Activated naive CD8-positive, alpha-beta T cell treated with anti-CD3 and anti-CD28 coated beads, Interleukin-2, amount 10 ng/mL, durations not matched to agents 7 days and 5 days (primary cell): ENCODE measurements at places on chromosomes 4 and X.

GRCh38 chr4:7801001-7801400, 138.7 kb downstream of the AFAP1 start:
- DNase-seq, result no peak

- DNase-seq, result no peak
Measured at GRCh38 chr4:140130677-140131076, 23.3 kb downstream of the MAML3 start.

- DNase-seq, result no peak
Measured at GRCh38 chrX:30141966-30142365, 73.4 kb upstream of the MAGEB2 start.

DNA sequence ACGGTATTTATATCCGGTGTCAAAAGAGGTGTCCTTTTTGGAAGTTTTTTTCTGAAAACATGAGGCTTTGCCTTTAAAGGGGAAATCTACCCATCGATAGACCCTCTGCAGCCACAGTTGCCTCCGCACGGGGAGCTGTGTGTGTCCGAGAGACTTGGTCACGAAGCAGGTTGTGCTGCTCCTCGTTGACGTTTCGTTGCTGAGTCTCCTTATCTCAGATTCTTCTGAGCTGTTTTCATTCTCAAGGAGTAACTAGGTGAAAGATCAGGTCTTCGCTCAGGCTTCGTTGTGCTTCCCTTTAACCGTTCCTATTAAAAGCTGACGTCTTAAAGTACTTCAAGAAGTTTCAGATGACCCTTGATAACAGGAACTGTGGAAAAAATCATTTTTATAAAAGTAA, 23.8 kb downstream of the TRMT44 start:
- no peak for DNase-seq

DNA sequence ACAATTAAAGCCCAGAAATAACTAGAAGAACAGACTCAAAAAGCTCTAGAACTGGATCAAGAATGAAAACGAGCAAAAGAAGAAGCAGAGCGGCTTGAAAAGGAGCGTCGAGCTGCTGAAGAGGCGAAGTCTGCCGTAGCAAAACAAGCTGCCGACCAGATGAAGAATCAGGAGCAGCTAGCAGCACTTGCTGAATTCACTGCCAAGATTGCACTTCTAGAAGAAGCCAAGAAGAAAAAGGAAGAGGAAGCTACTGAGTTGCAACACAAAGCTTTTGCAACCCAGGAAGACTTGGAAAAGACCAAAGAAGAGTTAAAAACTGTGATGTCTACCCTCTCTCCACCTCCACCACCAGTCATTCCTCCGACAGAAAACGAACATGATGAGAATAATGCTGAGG, 56.1 kb upstream of the PPP4R3C start:
- DNase-seq, result no peak

DNA sequence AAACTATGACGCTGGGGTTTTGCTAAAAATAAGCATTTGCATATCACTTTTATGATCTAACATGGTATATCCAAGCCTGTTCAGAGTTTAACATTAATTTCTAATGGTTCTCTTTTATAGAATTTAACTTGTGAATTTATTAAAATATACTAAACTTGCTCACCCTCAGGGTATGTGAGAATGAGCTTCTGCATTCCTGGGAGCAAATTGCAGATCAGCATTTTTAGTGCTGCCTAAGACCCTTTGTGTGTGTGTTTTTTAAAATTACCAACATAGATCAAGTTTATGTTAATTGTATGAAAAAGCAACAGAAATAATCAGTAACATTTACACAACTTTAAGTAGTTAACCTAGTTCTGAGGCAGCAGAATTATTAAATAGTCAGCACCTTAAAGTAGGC, 218.0 kb upstream of the AGA start:
- DNase-seq, result no peak

- DNase-seq, result no peak
Measured at GRCh38 chr4:176622251-176622948, 170.3 kb downstream of the VEGFC start.

DNA sequence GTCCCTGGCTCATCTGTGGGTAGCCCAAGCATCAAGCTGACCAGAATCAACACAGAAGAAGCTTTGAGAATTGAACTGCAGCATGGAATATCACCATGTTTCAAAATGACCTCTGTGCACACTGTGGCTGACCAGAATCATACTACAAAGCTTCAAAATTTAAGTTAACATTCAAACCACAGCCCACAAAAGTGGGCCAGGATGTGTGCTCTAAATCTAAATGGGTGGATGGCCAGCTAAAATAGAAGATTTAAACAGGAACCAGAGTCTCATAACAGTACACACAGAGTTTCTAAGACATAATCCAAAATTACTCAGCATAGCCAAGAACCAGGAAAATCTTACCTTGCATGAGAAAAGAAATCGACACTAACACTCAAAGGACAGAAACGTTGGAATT, 46.1 kb downstream of the KLF3 start:
- DNase-seq, result no peak

DNA sequence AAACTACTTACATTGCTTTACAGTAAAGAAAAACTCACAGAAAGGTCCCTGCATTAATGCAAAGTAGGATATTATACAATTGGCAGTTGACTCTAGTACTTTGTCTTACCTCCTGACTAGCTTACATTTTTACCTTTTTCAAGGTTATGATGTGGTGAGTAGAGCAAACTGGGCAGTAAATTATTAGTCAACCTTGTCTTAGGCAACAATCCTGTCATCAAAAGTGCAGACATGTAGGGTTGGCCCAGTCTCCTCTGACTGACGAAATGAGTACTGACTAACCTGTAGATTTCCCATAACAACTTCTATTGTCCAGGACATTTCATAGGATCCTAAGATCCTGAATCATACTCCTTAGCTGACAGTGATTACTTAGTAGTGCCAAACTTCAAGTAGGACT, 142.0 kb upstream of the NUDT6 start:
- no peak for DNase-seq

- DNase-seq, result no peak
Measured at GRCh38 chr4:159420162-159421057, 317.5 kb downstream of the RAPGEF2 start.

GRCh38 chr4:120814886-120815285, 107.6 kb downstream of the PRDM5 start:
- no peak for DNase-seq

DNA sequence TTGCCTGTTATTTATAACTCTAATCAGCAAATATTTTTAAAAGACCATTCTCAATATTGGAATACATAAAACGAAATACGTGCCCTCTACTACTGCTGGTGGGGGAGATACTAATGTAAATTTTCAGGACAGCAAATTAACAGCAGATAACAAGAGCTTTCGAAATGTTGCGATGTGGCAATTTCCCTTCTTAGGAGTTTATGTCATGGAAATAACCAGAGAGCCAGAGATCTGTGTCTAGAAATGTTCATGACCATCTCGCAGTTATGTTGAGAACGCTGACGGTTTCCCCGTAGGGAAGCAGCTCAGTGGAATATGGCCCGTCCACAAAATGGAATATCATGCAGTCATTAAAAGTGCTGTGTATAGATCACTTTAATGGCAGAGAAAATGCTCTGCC, 238.4 kb upstream of the PSAPL1 start:
- DNase-seq, result no peak

DNA sequence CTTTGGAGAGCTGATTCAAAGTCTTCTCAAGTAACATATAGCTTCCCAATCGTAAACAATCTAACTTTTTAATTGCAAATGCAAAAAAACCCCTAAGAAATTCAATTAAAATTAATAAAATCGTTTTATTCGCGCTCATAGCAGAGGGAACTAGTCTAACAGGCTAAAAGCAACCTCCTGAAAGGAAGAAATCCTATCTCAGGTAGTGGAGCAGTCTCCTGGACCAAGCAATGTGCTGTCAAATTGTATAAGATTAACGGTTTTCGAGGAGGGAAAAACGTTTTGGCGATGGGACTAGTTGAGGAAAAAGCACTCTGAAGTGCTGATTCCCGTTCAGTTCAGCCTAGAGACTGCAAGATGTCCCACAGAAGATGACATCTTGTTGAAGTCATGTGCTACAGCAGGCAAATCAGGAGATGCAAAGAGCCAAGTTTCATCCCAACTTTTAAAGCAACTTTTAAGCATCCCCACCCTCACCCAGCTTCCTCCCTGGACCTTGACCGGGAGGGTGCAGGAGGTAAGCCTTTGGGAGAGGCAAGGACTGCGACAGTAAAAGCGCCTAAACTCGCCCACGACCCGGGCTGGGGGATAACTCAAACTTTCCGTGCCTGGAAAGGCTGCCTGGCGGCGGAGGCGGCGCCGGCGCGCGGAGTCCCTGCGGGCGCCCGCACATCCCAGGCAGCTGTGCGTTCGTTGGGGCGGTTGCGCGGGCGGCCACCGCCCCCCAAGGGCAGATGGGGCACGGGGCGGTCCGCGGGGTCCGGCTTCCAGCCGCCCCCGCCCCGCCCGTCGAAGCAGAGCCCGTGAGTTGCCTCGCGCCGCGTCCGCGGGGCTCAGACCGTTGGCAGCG, 784 bp downstream of the MAP7D3 start:
- peak; percentile 45 for DNase-seq

DNA sequence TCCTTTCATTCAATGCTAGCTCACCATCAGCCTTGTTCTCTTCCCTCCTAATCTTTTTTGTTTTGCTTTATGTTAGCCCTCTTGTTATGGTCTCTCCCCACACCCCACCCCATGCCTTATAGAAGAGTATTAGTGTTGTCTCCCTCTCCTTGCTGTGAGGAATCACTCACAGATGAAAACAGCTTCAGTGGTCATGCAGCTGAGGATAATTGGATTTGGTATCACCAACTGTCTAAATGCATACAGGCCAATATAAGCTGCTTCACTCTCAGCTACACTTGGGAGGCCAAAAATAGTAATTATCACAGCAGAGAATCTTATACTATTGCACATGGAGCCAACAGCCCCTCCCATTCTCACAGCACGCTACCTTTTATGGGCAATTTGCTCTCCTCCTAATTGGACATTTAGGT, 494.6 kb upstream of the FAM241A start:
- no peak for DNase-seq

- DNase-seq, result no peak
Measured at GRCh38 chr4:76498550-76498949, 63.5 kb downstream of the SHROOM3 start.

DNA sequence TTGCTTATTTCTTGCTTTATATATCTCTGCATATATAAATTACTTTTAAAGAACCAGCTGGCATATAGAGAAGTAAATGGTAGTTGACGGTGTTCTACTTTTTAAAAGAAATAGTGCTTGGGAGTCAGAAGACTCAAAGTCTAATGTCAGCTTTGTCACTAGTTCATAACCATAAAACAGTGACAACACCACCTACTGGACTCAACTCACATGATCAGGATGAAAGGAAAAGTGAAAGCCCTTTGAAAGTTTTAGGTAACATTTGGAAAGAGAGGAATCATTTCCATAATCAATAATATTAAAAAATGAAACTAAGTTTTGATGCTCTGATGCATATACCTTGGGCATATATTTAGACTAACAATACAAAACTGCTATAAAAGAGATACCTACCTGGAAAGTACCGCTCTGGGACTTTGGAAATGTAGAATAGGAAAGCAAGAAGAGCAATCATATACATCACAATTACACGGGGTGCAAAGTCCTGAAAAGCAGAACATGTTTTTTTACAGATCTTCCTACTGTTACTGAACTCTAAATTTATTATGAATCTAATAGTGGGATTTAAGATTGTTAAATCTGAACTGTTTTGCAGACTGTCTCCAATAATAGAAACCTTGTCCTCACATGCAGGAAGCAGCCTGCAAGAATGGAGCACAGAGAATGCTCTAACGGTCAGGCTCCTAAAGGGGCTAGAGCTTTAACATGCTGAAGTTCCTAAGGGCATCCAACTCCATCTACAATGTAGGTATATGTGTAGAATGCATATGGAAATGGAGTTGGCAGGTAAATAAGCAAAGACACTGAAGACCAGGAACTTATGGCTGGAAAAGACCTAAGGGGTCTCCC, 15.6 kb downstream of the PAQR3 start:
- DNase-seq, result no peak

DNA sequence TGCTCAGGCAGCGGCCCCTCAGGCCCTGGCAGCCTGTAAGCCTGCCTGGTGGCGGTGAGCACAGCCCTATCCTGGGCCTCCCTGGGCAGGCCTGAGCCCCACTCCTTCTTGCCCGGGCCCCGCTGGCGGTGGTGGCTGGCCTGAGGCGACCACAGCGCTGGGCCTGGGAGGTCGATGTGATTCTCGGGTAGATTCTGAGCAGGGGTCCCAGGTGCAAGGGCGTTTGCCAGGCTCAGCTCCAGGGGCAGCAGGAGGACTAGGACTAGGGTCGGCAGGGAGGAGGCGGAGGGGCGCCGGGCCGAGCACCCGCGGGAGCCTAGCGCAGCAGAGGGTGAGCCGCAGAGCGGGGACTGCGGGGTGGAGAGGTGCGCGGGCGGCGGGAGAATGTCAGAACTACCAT, 17.0 kb downstream of the FAM9A start:
- no peak for DNase-seq

DNA sequence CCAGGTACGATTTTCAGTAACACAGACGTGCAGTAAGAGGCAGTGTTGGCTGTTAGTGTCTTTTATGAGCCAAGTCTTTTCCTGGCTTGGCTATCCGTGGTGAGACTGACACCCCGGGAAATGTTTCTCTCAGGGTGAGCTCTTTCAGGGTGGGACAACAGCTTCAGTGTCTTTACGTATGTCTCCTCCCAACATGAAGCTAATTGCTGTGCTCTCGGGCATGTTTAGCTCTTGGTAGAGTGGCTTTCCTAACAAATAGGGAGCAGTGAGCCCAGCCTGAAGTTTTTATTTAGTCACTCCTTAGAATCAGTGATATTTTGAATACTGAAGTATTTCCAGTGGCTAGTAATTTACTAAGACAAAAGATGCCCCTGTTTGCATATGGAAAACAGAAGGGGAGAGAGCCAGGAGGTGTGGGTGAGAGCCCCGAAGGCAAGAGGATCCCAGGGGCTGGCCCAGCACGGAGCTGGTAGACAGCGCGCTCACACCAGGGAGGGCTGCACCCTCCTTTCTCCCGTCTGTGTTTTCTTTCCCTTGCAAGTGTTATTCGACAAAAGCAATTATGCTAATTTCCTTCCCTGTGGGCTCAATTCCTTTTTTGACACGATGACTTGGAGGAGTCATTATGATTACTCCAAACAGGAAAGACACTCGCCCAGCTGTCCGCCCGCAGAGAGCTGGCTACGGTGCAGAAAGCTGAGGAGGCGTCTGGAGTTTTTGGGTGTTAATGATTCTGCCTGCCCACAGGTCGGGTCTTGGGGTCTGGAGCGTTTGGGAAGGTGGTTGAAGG, 47.7 kb downstream of the PDGFRA start:
- DNase-seq, result no peak

DNA sequence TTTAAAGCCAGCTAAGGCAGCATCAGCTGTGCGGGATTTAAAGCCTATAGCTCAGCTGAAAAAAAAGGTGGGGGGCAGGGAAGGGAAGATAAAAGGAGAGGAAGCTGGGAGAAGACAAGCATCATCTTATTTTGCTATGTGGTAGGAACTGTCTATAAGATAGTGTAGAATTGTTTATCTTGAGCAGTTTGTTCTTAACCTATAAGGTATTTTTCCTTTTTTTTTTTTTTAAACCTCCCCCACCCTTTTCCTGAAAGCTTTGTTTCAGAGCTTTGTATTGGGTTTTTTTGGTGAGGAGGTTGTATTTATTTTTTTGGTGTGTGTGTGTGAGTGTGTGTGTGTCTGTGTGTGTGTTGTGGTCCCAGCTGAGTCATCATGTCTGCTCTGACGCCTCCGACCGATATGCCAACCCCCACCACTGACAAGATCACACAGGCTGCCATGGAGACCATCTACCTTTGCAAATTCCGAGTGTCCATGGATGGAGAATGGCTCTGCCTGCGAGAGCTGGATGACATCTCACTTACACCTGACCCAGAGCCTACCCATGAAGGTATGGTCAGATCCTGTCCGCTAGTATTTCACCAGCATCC, 531 bp downstream of the RUFY3 start:
- no peak for DNase-seq
